ENCODE measurements at places on chromosomes 4 and X. TPM values are rescaled to one million over a fixed set of nuclear protein-coding genes. Genes with fewer than 3 reads are reported as not detected.

GRIA3 gene
- not detected for total RNA-seq

DIPK2B gene
- not detected for total RNA-seq

ZCCHC4 gene
- total RNA-seq, result 10.5 TPM

MXD4 gene
- total RNA-seq, result 26.7 TPM

AWAT2 gene
- not detected for total RNA-seq

SLITRK2 gene
- total RNA-seq, result not detected

SLC39A8 gene
- total RNA-seq, result 80.4 TPM

SEC24B gene
- total RNA-seq, result 25.9 TPM

FAAH2 gene
- total RNA-seq, result 1.7 TPM

SGMS2 gene
- 0.05 TPM for total RNA-seq

PDZD11 gene
- total RNA-seq, result 33.1 TPM

CSAG2 gene
- not detected for total RNA-seq

PDE6B gene
- total RNA-seq, result 19.3 TPM

MAGEA8 gene
- not detected for total RNA-seq

PLAC8 gene
- 533 TPM for total RNA-seq

MAGEA12 gene
- total RNA-seq, result not detected

TEX13B gene
- total RNA-seq, result not detected

MAGED2 gene
- total RNA-seq, result 57.5 TPM

KIAA1210 gene
- total RNA-seq, result not detected

DCAF4L1 gene
- total RNA-seq, result 0.12 TPM

SOWAHD gene
- 2.4 TPM for total RNA-seq

ZNF630 gene
- 1.3 TPM for total RNA-seq

TLR8 gene
- not detected for total RNA-seq

FGF13 gene
- not detected for total RNA-seq

NUP62CL gene
- total RNA-seq, result 1.9 TPM

CLDN2 gene
- total RNA-seq, result not detected

GAGE12E gene
- not detected for total RNA-seq

HTRA3 gene
- total RNA-seq, result not detected

ASMT gene
- total RNA-seq, result not detected

RNF212 gene
- total RNA-seq, result 1.0 TPM

SPACA5 gene
- not detected for total RNA-seq

WDR17 gene
- total RNA-seq, result 0.39 TPM

SH3D19 gene
- not detected for total RNA-seq

CASP6 gene
- 26.2 TPM for total RNA-seq

TCEANC gene
- 5.2 TPM for total RNA-seq

HSFX4 gene
- total RNA-seq, result not detected

SLC10A7 gene
- 18.1 TPM for total RNA-seq

SMIM31 gene
- total RNA-seq, result not detected

CCDC120 gene
- total RNA-seq, result 7.5 TPM

ADH1B gene
- not detected for total RNA-seq

NXF2B gene
- total RNA-seq, result not detected

SYN1 gene
- 0.88 TPM for total RNA-seq

BST1 gene
- total RNA-seq, result 0.51 TPM

BTC gene
- not detected for total RNA-seq

CENPVL2 gene
- not detected for total RNA-seq

EMCN gene
- total RNA-seq, result not detected

CLDN22 gene
- total RNA-seq, result not detected

NLGN3 gene
- total RNA-seq, result 1.4 TPM

CETN2 gene
- 7.3 TPM for total RNA-seq

APOOL gene
- 13.2 TPM for total RNA-seq

C1GALT1C1 gene
- 28.8 TPM for total RNA-seq

TMEM271 gene
- not detected for total RNA-seq

ADH6 gene
- total RNA-seq, result not detected

TBC1D19 gene
- 4.8 TPM for total RNA-seq

UGT8 gene
- not detected for total RNA-seq

ARHGAP4 gene
- 343 TPM for total RNA-seq

Data from activated naive CD4-positive, alpha-beta T cell treated with anti-CD3 and anti-CD28 coated beads, Interleukin-2, amount 10 ng/mL, durations not matched to agents 5 hours and 36 hours (primary cell).